ENCODE measurements at places on chromosomes 1 and 21.

DNA sequence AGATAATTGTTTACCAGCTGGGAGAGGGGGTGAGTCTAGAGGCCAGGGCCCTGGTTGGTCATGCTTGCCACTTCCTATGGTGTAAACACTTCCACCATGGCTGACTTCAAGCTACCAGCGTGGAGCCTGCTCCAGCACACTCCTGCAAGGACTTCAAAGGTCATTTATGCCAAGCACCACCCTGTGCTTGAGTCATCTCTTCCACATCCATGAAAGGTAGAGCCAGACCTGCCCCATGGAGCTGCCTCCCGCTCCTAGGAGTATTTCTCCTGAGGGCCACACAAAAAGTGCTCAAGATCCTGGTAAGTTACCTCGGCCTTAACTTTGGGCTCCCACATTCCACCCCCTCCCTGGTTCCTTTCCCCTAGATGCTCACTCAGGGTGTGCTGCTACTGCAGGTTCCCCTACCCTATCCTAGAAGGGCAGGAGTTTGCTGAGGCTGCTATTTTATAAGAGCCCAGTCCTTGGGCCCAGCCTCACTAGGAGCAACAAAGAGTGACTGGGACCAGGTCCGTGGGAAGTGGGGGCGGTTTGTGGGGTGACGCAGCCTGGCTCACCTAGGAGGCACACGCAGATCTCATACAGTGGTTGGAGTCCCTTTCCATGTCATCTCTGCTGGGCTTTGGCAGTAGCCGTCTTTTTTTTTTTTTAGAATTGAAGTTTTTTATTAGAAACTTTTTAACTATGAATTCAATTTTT, 2.4 kb downstream of the RAB7B start:
- DNase-seq = peak; percentile 63

DNA sequence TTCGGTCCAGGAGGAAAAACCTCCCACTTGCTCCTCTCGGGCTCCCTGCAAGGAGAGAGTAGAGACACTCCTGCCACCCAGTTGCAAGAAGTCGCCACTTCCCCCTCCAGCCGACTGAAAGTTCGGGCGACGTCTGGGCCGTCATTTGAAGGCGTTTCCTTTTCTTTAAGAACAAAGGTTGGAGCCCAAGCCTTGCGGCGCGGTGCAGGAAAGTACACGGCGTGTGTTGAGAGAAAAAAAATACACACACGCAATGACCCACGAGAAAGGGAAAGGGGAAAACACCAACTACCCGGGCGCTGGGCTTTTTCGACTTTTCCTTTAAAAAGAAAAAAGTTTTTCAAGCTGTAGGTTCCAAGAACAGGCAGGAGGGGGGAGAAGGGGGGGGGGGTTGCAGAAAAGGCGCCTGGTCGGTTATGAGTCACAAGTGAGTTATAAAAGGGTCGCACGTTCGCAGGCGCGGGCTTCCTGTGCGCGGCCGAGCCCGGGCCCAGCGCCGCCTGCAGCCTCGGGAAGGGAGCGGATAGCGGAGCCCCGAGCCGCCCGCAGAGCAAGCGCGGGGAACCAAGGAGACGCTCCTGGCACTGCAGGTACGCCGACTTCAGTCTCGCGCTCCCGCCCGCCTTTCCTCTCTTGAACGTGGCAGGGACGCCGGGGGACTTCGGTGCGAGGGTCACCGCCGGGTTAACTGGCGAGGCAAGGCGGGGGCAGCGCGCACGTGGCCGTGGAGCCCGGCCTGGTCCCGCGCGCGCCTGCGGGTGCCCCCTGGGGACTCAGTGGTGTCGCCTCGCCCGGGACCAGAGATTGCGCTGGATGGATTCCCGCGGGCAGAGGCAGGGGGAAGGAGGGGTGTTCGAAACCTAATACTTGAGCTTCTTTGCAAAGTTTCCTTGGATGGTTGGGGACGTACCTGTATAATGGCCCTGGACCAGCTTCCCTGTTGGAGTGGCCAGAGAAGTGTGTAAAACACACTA, 45.3 kb downstream of the MRPL39 start:
- DNase-seq = peak; percentile 87

DNA sequence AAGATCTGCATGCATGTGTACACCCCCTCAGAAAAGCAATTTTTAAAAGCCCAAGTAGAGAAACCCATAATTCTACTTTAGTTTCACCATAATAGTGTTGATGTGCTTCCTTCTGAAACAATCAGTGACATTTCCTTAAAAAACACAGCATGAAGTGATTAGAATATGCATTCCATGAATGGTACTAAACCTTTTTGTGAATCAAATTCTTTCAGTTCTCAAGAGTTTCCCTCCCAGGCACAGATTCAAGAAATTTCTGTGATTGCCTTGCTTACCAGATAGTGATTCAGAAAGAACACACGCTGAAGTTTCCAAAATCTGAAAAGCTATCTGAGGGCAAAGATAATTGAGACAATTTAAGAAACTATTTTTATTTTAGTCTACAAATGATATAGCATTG, 136.4 kb upstream of the ADGRL2 start:
- DNase-seq = no peak

GRCh38 chr1:54973205-54973921, 7.1 kb upstream of the TMEM61 start:
- DNase-seq = peak; percentile 82

DNA sequence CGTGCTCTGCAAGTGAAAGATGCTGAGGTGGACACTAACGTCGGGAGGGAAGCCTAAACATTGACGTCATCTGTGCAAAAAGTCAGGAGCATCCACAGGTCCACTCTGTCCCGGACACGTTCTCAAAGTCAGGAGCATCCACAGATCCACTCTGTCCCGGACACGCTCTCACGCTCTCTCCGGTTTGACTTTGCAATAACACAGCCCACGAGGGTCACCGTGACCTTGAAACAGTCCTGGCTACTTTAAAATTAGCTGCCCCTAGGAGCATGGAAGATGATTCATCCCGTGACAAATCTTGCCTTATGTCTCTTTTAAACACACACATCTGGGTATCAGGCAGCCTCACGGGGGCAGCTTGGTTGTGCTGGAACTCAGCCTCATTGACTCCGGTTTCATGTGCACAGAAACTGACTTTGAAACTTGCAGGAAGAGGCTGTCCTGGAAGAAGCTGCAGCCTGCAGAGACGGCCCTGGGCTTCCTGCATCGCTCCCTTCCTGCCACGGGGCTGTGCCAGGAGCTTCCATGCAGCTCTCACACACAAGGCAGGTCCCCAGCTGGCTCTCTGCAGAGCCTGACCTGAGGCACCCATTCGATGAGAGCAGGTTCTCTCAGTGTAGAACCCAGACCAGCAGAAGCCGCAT, 18.1 kb upstream of the COL18A1 start:
- DNase-seq = peak; percentile 63

GRCh38 chr1:82346141-82346540, 545.4 kb downstream of the ADGRL2 start:
- DNase-seq = no peak

DNA sequence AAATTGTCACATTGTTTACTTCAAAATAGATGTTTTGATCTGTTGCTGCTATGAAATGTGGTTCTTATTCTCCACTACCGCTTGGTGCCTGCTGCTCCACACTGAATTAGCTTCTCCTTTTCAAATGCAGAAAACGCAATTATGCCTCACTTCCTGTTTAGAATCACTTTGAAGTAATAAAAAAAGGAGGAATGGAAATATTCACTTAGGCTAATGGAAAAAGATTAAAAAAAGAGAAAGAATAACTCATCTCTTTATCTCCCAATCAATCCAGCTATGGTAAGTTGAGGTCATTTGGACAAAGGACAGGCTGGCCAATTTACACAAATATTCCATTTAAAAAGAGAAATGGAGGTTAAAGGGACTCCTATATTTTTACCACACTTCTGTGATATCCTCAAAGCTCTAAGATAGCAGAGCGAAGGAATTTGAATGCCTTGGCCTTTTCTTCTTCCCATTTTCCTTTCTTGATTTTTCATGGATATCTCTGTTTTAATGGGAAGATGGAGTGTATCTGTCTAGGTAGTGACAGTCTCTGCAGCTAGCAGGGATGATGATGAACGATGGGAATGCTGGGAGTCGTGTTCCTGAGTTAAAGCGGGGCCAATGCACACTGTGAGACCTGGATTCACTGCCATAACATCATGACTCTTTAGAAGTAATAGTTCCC, 35.7 kb downstream of the RGS5 start:
- DNase-seq = no peak

DNA sequence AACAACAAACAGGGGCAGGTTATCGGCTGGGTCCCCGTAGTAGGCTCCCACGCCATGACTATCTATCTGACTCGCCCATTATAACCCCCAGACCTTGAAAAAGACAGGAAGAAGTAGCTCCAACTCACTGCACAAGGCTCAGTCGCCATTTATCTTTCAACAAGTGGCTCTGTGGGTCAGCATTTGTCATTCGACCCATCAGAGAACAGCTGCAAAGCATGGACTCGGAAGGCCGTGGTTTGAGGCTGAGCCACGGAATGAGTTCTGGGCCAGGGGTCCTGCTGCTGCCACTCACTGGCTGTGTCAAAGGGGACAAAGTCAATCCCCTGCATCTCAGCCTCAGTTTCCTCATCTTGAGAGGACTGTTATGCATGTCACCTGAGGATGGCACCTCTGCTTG, 131.0 kb downstream of the DMRTA2 start:
- DNase-seq = no peak

GRCh38 chr1:35164893-35165292, 28.1 kb downstream of the SFPQ start:
- DNase-seq = no peak

DNA sequence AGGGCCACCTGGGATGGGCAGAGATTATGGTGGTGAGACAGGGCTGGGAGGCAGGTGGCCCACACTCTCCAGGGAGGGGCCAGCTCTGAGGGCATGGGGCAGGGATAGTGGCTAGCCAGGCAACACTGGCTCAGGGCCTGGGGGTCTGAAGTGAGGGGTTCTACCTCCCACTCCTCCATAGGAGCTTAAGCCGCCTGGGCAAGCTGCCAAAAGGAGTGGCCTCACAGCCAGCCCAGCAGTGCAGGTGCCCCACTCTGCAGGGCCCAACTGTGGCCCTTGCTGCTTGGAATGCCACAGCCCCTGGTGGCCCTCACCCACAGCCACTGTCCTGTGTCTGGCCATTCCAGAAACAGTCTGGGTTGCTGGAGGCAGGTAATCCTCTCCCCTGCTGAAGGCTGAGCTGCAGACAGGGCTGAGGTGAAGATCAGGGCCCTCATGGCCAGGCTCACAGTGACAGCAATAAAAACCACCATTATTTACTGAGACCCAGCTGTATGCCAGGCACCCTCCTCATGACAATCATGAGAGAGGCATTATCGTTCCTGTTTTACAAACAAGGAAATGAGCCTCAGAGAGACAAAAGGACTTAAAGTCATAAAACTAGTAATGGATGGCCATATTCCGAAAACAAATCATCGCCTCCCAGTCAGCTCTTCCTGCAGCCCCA, 31.0 kb downstream of the KIF21B start:
- no peak for DNase-seq

GRCh38 chr1:1073743-1074587, at the start of gene RNF223:
Gene RNF223 (minus strand): TSS chr1:1074306. CDS start chr1:1072566, 1,740 bp downstream.
- DNase-seq = peak; percentile 77

GRCh38 chr1:244419024-244419423, 32.7 kb downstream of the ADSS2 start:
- DNase-seq = no peak

- DNase-seq = no peak
These were observed 19.2 kb downstream of the SPRTN start for GRCh38 chr1:231357187-231357772.
